Endothelial cell of umbilical vein (primary cell): ENCODE measurements at places on chromosomes 2 and 18. TPM values are rescaled to one million over a fixed set of nuclear protein-coding genes. Genes with fewer than 3 reads are reported as not detected.

DNA sequence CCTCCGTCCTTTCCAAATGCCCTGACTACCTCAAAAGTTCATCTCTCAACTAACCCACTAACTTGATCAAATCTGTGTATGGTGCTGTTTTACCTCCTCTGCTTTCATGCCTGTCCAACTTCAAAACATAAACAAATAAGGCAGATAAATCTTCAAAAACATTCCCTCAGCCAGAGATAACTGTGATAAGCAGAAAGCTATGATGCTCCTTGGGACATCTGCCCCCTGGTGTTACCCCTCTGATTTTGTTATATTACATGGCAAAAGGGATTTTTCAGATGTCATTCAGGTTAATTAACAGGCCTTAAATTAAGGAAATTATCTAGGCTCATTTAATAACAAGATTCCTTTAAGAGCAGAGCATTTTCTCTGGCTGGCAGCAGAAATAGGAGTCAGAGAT, 810.8 kb upstream of the CHAC2 start:
- no peaks in the 10 kb centered on the region for H3K4me1 ChIP-seq
- no peaks in the 10 kb centered on the region for H3K27me3 ChIP-seq
- H3K27ac ChIP-seq = no peak overlapping the region
- no peak for DNase-seq
- H3K4me3 ChIP-seq = no peak overlapping the region

UGT1A1 gene
- not detected in 2 replicates for polyA plus RNA-seq

DNA sequence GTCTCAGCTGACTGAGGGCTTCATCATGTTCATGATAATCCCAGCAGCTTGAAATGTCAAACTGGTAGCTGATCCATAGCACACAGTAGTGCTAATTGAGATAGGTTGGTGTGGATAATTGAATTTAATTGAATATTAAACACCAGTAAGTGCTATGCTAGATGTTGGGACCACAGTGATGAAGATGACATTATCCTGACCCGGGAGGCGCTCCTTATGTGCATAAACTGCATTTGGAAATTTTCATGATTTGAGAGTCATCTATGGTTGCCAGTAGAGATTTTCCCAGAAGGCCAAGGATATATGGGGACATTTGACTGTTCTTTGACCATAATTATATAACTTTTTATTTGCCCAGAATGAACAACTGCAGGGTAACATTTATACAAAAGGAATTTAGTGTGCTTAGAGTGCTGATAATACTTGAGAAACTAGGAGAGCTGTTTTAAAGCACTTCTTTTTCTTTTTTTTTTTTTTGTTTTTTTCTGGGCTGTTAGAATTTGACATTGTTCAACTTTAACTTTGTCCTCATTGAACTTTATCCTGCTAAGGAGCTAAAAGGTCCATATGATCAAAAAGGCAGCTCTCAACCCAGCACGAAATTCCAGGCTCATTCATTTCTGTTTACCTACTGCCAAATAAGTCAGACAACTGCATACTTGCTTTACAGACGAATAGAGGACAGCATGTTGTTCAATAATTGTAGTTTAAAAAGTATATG, 242.8 kb downstream of the NEDD4L start:
- no peak overlapping the region for H3K27ac ChIP-seq
- no peaks in the 10 kb centered on the region for H3K36me3 ChIP-seq

DNA sequence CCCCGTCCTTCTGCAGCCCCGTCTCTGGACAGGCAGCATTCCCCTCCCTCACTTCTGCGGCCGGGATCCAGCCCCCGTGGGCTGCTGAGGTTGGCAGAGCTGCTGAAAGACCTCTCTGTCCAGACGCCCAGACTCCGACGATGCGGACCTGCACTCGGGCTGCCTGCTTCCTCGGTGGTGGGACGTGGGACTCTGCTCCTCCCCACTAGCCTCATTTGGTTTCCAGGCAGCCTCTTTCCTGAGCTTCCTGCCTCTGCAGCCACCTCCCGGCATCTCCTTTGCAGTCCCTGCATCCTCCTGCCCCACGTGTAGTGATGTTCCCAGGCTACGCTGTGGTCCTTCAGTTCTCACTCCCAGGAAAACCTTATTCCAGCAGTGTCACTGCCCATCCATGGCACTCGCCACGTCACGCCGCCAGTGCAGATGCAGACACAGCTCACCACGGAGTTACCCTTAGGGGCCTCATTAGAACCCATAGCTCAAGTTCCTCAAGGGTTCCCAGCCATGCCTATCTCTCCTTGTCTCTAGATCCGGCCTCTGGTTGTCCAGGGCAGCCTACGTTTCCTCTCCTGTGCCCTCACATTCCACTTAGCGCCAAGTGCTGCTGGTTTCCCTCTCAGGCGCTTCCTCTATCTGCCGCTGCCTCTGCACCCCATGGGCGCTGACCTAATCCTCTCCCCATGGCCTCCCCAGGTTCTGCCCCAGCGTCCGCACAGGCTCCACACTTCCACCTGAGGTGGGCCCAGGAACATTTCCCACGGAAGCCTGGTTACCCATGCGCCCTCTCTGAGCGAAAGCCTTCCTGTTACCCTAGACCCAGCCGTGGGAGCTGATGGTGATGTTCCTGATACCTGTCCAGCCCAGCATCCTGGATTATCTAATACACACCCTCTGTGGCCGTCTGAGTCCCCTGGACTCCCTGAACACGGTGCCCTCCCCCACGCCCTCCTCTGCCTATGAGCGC, 318.3 kb upstream of the MYT1L start:
- H3K36me3 ChIP-seq = no peaks in the 10 kb centered on the region
- no peaks in the 10 kb centered on the region for H3K4me1 ChIP-seq
- H3K27ac ChIP-seq = no peak overlapping the region
- no peak overlapping the region for H3K4me3 ChIP-seq

DNA sequence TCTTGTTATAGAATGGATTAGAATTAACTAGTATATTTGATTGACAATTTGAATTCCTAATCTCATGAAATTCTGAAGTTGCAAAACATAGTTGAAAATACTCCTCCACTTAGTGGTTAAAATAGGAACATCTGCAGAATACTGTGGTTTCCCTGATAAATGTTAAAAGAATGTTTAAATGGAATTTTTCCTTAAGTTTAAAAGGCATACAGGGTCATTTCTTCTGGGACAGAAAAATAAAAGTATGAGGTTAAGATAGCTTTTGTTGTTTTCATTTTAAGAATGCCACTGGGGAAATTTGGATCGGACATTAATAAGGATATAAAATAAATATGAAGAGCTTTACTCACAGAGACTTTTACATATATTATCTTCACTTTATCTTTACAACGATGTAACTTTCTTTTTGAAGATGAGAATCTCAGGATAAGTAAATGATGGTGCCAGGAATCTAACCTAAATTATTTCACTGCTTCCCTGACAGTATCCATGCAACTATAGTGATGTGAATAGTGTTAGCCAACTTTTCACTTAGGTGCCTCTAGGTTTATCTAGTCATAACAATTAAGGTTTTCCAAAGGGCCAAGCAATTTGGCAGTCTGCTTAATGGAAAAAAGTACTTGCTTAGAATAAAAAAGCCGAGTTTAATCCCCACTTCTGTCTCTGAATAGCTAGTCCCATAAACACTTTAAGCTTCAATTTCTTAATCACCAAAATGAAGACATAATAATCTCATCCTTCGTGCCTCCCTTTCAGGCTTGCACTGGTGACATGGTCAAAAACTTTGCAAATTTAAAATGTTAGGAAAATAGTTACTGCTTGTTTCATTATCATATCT, 151.8 kb upstream of the STK17B start:
- H3K27ac ChIP-seq = no peak overlapping the region
- peaks cover 9% of the 10 kb centered on the region for H3K4me1 ChIP-seq
- DNase-seq = no peak

GRCh38 chr2:195473862-195474261, 183.2 kb upstream of the SLC39A10 start:
- H3K36me3 ChIP-seq = no peaks in the 10 kb centered on the region
- H3K4me3 ChIP-seq = no peak overlapping the region
- DNase-seq = no peak
- no peaks in the 10 kb centered on the region for H3K4me1 ChIP-seq
- no peak overlapping the region for H3K27ac ChIP-seq

DNA sequence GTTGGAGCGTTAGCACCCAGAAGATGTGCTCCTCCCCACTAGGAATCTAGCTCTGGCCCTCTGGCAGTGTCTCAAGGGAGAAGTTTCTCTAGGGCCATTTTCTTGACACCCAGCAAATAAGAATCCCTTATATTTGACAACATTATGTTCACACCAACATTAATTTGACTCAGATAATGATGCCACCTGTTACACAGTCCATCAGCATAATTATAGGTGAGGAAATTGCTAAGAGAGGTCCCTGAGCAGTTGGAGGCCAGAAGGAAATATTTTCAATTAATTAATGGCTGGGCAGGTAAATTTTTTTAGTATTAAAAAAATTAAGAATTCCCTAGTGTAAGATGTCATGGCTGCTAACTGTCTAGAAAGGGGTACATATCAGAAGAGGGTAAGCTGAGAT, 36.5 kb downstream of the PRKCE start:
- peaks cover 7% of the 10 kb centered on the region for H3K4me1 ChIP-seq
- H3K36me3 ChIP-seq = no peaks in the 10 kb centered on the region
- no peak overlapping the region for H3K4me3 ChIP-seq
- no peak overlapping the region for H3K27ac ChIP-seq

DNA sequence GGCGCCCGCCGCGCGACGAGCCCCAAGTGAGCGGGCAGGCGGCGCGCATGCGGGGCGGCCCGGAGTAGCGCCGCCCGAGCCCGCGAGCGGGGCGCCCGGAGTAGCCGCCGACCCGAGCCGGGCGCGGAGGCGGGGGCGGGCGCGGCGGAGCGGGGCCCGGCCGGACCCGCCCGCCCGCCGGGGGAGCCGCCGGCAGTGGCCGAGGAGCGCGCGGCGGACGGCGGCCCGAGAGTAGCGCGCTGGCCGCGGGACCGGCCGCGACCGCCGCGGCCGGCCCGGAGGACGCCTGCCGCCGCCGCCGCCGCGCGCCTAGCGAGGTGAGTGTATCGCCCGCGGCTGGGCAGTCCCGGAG, at the start of gene GALNT1:
TSS of gene GALNT1 (plus strand) at position 195 of the 352 bp plus-strand sequence. CDS start 72,923 bp downstream, outside the sequence.
- H3K27ac ChIP-seq = peak within 1 kb of the TSS; percentile 84
- H3K27me3 ChIP-seq = no peaks in the 10 kb centered on the region
- peaks cover 11% of the 10 kb centered on the region for H3K4me1 ChIP-seq

SESTD1 gene
- polyA plus RNA-seq = 7.9 and 9.8 TPM in 2 replicates

ERFE gene
- polyA plus RNA-seq = 0.48 and 0.65 TPM in 2 replicates

DNA sequence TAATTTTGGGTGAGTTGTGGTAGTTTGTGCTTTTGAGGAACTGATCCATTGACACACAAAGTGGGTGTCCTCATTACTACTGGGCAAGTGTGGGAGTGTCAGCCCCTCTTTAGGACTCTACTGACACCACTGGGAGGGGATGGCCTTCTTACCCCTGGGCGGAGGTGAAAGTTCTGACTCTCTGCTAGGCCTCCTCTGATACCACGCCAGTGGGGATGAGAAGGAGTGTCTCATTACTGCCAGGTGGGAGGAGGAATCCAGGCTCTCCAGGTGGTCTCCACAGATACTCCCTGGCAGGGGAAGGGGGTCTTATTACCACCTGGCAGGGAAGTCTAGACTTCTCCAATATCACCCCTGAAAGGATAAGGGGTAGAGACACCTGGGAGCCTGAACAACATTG, 9.1 kb downstream of the LCLAT1 start:
- no peaks in the 10 kb centered on the region for H3K27me3 ChIP-seq
- H3K4me1 ChIP-seq = no peaks in the 10 kb centered on the region
- no peak overlapping the region for H3K4me3 ChIP-seq
- no peaks in the 10 kb centered on the region for H3K36me3 ChIP-seq
- no peak overlapping the region for H3K27ac ChIP-seq

COL6A3 gene
- polyA plus RNA-seq = 0.03 TPM in 1 of 2 replicates, not detected in the other

GRCh38 chr2:48587560-48587959, 30.1 kb upstream of the GTF2A1L start:
- no peak overlapping the region for H3K4me3 ChIP-seq
- H3K4me1 ChIP-seq = no peaks in the 10 kb centered on the region
- no peaks in the 10 kb centered on the region for H3K27me3 ChIP-seq
- no peak for DNase-seq

GRCh38 chr2:240576036-240576435, 7.8 kb downstream of the RNPEPL1 start:
- no peak overlapping the region for H3K4me3 ChIP-seq
- no peak for DNase-seq
- H3K36me3 ChIP-seq = peaks cover 30% of the 10 kb centered on the region
- no peak overlapping the region for H3K27ac ChIP-seq

GRCh38 chr2:75071766-75072165, 113.3 kb downstream of the POLE4 start:
- H3K27me3 ChIP-seq = no peaks in the 10 kb centered on the region
- H3K4me3 ChIP-seq = no peak overlapping the region
- DNase-seq = no peak
- H3K4me1 ChIP-seq = no peaks in the 10 kb centered on the region
- no peaks in the 10 kb centered on the region for H3K36me3 ChIP-seq

GRCh38 chr2:9095690-9096089, 92.2 kb upstream of the MBOAT2 start:
- DNase-seq = peak; percentile 62
- H3K4me3 ChIP-seq = no peak overlapping the region
- no peaks in the 10 kb centered on the region for H3K4me1 ChIP-seq
- no peaks in the 10 kb centered on the region for H3K36me3 ChIP-seq

ID2 gene
- 29.1 and 31.9 TPM in 2 replicates for polyA plus RNA-seq

DNA sequence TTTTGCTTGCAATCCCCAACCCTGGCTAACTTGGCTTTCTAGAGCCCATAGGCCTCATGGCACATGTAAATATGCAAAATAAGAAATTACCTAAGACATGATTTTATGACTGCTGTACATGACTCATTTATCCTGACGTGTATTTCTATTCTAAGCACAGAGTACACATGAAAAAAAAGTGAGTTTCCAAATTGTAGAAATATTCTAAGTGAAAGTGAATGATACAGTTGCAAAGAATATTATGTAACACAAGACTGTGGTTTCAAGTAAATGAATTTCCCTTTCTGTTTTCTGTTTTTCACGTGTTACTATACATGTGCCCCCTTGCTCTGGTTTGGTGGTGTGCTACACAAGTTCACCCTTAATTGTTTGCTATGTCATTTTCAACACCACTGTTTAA, 162.4 kb downstream of the LRP1B start:
- no peak overlapping the region for H3K27ac ChIP-seq
- no peak for DNase-seq
- no peaks in the 10 kb centered on the region for H3K27me3 ChIP-seq

- no peaks in the 10 kb centered on the region for H3K36me3 ChIP-seq
- no peak for DNase-seq
- H3K27ac ChIP-seq = no peak overlapping the region
- H3K27me3 ChIP-seq = no peaks in the 10 kb centered on the region
- no peaks in the 10 kb centered on the region for H3K4me1 ChIP-seq
- H3K4me3 ChIP-seq = no peak overlapping the region
These were observed 64.1 kb downstream of the POLE4 start for GRCh38 chr2:75022516-75022915.

DNA sequence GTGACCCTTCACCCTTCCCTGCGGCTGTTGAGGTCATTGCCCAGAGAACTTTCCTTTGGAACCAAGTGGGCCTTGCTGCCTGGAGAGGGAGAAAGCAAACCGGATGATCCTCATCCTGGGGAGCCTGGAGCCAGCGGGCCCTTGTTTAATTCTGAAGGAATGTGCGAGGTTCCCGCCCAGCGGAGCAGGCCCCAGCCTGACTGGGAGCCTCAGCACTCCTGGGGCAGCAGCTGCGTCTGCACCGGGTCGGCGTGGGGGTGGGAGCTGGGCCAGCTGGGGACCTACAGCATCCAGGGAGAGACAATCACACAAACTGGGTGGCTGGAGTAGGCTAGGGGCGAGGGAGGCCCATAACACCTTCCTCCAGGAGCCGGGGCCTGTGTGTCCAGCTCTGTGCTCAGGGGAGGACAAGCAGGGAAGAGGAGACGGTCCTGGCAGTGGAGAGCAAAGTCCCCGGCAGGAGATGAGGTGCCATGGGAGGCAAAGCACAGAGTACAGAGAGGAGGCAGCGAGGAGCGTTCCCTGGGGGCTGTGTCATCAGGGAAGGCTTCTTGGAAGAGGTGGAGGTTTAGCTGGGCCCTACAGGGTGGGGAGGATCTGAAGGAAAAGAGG, 61.9 kb upstream of the HAAO start:
- DNase-seq = no peak
- H3K27ac ChIP-seq = no peak overlapping the region
- no peak overlapping the region for H3K4me3 ChIP-seq
- H3K27me3 ChIP-seq = no peaks in the 10 kb centered on the region

KCNJ13 gene
- not detected in 2 replicates for polyA plus RNA-seq
